ENCODE measurements at places on chromosomes 11 and 22. TPM values are rescaled to one million over a fixed set of nuclear protein-coding genes. Genes with fewer than 3 reads are reported as not detected.

FOLH1 gene
- total RNA-seq = 5.1 TPM

SLC37A4 gene
- total RNA-seq = 19.3 TPM

LRRN4CL gene
- total RNA-seq = 2.0 TPM

PGA4 gene
- 0.67 TPM for total RNA-seq

DKK3 gene
- 217 TPM for total RNA-seq

CASP1 gene
- total RNA-seq = 106 TPM

TMEM86A gene
- total RNA-seq = 6.3 TPM

PAMR1 gene
- 12.4 TPM for total RNA-seq

MS4A4E gene
- total RNA-seq = 3.0 TPM

CD3E gene
- total RNA-seq = 14.5 TPM

CDC42BPG gene
- 20.9 TPM for total RNA-seq

DNA sequence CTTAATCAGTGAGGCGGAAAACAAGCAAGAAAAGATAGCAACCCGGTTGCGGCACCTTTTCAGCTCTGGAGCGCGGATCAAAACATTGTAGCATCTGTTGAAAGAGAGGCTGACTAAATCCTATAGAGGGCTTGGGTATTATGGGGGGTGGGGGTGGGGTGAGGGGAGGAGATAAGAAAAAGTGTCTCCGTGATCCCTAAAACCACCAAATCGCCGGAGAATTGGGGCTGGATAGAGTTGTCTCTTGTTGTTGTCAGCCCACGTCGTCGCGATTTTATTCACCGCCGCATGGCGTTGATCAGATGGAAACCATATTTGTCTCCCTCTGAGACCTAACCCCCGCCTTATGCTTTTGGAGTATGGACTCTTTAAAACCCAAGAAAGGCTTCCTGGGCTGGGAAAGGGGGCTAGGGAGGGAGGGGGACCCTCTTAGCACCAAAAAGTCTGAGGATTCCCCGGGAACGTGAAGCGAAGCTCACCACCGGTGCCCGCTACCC is 13.0 kb downstream of the PAX6 start:
- H3K27me3 ChIP-seq = peaks cover 89% of the 10 kb centered on the region
- H3K4me1 ChIP-seq = peaks cover 8% of the 10 kb centered on the region
- no peaks in the 10 kb centered on the region for H3K36me3 ChIP-seq
- no peak for DNase-seq
- H3K27ac ChIP-seq = no peak overlapping the region

DNA sequence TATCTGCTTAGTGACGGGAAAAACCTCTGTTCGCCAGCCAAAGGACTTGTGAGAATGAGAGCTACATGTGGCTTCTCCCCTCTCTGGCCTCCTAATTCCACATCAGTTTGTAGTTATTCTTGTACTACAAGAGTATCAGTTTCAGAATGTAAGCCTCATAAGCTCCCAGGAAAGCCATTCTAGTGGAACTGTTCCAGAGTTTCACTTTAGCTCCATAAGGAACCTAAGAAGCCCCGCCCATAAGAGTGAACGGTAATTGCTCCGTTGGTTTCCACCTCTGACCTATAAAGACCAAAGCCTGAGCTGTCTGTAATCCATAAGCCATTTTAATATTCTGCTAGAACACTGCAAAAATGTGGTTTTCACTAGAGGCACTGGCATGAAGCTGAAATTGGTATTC is 53.0 kb downstream of the SIK3 start:
- peaks cover 26% of the 10 kb centered on the region for H3K4me1 ChIP-seq
- H3K36me3 ChIP-seq = no peaks in the 10 kb centered on the region
- DNase-seq = no peak
- H3K27me3 ChIP-seq = no peaks in the 10 kb centered on the region

- H3K4me3 ChIP-seq = no peak overlapping the region
- no peak overlapping the region for H3K27ac ChIP-seq
- H3K27me3 ChIP-seq = no peaks in the 10 kb centered on the region
- peaks cover 22% of the 10 kb centered on the region for H3K4me1 ChIP-seq
- peaks cover 7% of the 10 kb centered on the region for H3K36me3 ChIP-seq
Observed at GRCh38 chr11:792873-793272, 3.0 kb upstream of the CEND1 start.

DNA sequence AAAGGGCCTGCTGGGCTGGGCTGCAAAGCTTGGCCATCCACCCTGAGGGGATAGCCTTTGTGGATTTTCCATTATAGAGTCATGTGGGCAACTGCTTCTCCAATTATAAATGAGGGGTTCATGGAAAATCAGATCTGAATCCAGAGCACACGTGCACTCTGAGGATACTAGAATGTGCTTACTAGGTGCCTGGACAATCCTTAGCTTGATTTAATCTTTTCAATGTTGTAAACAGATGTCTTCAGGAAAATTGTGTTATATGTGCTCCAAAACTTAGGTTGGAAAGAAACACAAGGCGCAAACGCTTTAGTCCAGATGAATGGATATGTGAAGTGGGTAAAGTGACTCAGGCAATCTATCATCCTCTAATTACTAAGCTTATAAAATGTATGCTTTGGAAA is 92.0 kb downstream of the SLC17A6 start:
- DNase-seq = no peak
- no peaks in the 10 kb centered on the region for H3K36me3 ChIP-seq
- no peak overlapping the region for H3K4me3 ChIP-seq
- peaks cover 4% of the 10 kb centered on the region for H3K27me3 ChIP-seq

DNA sequence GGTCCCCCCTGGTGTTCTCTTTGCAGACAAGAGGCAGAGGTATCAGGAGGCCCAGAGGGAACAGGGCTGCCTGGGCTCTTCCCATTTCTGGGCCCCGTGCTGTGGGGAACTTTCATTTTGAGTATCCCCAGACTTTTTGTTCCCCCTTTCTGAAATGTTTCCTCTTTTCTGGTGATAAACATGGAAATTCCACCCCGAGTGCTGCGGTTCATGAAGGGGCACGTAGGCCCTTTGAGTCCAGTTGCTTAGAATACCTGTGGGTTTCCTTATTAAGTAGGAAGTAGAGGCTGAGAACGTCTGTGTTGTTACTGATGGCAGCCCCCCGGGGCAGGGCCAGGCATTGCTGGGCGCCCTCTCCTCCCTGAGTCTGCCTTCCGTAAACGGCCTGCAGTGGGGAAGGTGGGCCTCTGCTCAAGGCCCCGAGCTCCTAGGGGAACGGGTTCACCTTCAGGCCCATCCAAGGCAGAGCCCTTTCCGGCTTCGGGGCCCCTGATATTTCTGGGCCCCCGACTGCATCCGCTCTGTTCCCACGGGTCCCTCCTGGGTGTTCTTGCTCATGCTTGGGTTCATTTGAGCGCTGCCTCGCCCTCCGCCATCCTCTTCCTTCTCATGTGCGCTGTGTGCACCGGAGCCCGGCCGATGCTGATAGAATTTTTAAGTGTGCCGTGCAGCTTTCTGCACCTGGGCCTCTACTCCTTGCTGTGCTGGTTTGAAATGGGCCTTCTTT is 12.0 kb downstream of the TBC1D22A start:
- H3K36me3 ChIP-seq = no peaks in the 10 kb centered on the region
- H3K27me3 ChIP-seq = no peaks in the 10 kb centered on the region
- H3K4me1 ChIP-seq = peaks cover 69% of the 10 kb centered on the region
- no peak overlapping the region for H3K4me3 ChIP-seq
- H3K27ac ChIP-seq = peak overlapping the region; percentile 74

DNA sequence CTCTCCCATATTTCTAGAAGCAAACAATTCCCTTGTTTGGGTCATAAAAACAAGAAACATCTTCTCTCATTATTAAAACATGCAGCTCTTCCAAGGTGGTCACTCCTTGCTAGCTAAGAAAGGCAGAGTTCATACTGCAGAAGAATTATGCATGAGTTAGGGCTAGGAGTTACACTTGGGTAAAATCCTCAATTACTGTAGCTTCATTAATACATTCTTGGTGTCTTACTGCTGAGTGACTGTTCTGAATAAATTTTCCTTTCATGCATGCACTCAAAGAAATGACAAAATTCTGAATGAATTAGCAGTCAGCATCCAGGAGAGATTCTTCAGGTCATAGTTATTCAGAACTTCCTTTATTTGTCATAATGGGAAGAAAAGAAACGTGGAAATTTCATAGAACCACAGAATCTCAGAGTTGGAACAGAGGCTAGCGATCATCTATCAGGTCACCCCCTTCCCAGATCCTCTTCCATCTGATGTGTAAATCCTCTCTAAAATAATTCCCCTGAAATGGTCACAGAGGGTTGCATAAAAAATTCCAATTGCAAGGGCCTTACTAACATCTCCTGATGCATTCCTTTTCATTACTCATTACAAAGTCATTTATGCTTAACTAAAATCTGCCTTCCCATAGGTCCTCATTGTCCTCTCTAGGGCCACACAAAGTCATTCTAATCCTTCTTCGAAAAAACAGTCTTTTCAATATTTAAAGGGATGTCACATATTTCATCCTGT is 771.5 kb downstream of the DLG2 start:
- no peaks in the 10 kb centered on the region for H3K4me1 ChIP-seq
- no peak overlapping the region for H3K27ac ChIP-seq
- H3K36me3 ChIP-seq = no peaks in the 10 kb centered on the region

GRCh38 chr11:31870609-31871309 is 59.6 kb upstream of the PAX6 start:
- H3K4me3 ChIP-seq = no peak overlapping the region
- no peaks in the 10 kb centered on the region for H3K4me1 ChIP-seq
- no peak for DNase-seq

- no peaks in the 10 kb centered on the region for H3K4me1 ChIP-seq
- no peak overlapping the region for H3K27ac ChIP-seq
- no peak overlapping the region for H3K4me3 ChIP-seq
- no peaks in the 10 kb centered on the region for H3K27me3 ChIP-seq
Observed at GRCh38 chr11:112650527-112650926, 310.7 kb upstream of the NCAM1 start.

DNA sequence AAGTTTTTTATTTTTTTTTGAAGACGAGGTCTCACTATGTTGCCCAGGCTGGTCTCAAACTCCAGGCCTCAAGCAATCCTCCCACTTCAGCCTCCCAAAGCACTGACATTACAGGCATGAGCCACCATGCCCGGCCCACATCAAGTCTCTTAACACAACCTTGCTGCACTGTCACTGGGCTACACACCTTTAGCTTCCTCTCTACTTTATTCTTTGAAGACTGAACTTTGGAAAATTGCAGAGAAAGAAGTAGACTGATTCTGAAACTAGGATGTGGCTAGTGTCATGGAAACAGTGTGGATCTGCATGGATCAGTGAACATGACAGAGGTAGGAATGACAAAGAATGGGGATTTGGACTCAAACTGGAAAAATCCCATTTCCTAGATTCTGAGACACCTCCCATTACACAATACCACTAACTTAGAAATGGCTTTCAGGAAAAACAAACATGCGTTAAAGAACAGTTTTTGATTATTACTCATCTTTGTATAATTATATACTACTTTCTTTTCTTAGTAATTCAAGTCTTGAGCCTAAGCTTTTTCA is 99.6 kb upstream of the SPON1 start:
- no peaks in the 10 kb centered on the region for H3K27me3 ChIP-seq
- H3K4me3 ChIP-seq = no peak overlapping the region
- H3K36me3 ChIP-seq = no peaks in the 10 kb centered on the region
- H3K27ac ChIP-seq = no peak overlapping the region

DNA sequence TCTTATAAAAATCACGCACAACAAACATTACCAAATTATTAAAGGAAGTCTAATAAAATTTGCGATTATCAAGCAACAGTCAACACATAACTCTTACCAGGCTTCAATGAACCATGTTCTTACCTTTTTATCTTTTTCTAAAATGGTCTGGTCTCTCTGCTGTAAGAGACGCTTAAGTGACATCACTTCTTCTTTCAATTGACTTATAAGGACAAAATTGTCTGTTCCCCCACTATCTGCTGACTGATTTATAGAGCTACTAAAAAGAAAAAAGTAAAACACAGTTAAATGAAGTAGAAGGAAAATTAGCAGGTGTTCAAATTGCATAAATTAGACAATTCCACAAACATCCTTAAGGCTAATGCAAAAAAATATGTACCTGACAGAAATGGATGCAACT is 10.9 kb downstream of the FAM76B start:
- H3K4me3 ChIP-seq = no peak overlapping the region
- H3K27ac ChIP-seq = no peak overlapping the region
- no peaks in the 10 kb centered on the region for H3K27me3 ChIP-seq
- no peak for DNase-seq
- H3K36me3 ChIP-seq = peaks cover 98% of the 10 kb centered on the region
- H3K4me1 ChIP-seq = no peaks in the 10 kb centered on the region

DNA sequence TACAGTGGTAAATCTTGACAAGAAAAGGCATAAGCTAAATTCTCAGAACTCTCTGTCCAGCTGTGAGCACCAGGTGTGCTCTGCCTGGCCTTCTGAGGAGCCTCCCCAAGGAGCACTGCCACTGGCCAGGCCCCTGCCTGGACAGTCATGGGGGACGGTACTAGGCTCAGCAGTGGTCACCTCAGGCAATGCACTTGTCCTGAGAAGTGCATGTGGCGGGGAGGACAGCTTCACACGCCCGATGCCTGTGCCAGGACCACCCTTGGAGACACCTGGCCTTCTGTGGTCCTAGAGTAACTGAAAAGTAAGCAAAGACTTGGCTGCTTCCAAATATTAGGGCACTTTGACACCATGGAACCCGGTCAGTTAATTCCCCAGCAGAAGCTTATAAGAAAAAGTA is 28.6 kb upstream of the SCGB1A1 start:
- peak; percentile 46 for DNase-seq
- peaks cover 4% of the 10 kb centered on the region for H3K36me3 ChIP-seq
- H3K27ac ChIP-seq = no peak overlapping the region
- H3K4me3 ChIP-seq = no peak overlapping the region
- peaks cover 8% of the 10 kb centered on the region for H3K4me1 ChIP-seq

- H3K27me3 ChIP-seq = no peaks in the 10 kb centered on the region
- H3K4me1 ChIP-seq = peaks cover 17% of the 10 kb centered on the region
- H3K4me3 ChIP-seq = no peak overlapping the region
Observed at GRCh38 chr11:75199412-75199955, 41.1 kb upstream of the TPBGL start.

GRCh38 chr11:79294845-79295731 is 145.7 kb downstream of the TENM4 start:
- no peaks in the 10 kb centered on the region for H3K36me3 ChIP-seq
- no peak for DNase-seq
- H3K27me3 ChIP-seq = no peaks in the 10 kb centered on the region
- no peak overlapping the region for H3K27ac ChIP-seq

DNA sequence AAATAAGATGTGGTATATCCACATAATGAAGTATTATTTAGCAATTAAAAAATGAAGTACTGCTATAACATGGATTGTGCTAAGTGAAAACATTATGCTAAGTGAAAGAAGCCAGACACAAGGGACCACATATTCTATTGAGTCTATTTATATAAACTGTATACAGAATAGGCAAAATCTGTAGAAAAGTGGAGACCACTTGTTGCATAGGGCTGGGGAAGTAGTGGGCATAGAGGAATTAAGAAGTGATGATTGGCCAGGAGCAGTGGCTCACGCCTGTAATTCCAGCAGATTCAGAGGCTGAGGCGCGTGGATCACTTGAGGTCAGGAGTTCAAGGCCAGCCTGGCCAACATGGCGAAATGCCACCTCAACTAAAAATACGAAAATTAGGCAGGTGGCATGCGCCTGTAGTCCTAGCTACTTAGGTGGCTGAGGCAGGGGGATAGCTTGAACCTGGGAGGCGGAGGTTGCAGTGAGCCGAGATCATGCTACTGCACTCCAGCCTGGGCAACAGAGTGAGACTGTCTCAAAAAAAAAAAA is 109.6 kb downstream of the RBFOX2 start:
- H3K4me1 ChIP-seq = peaks cover 43% of the 10 kb centered on the region
- no peaks in the 10 kb centered on the region for H3K27me3 ChIP-seq
- no peak overlapping the region for H3K27ac ChIP-seq
- H3K4me3 ChIP-seq = no peak overlapping the region
